ENCODE measurements at places on chromosomes 12 and 14.

GRCh38 chr14:92848887-92849286 is 54.8 kb downstream of the GOLGA5 start:
- no peak for DNase-seq

- DNase-seq, result no peak
Measured at GRCh38 chr14:69921052-69921451, 41.8 kb downstream of the SMOC1 start.

- no peak for DNase-seq
Measured at GRCh38 chr12:2845280-2845679, 10.4 kb upstream of the NRIP2 start.

- no peak for DNase-seq
Measured at GRCh38 chr12:18430425-18431048, 169.2 kb downstream of the PIK3C2G start.

DNA sequence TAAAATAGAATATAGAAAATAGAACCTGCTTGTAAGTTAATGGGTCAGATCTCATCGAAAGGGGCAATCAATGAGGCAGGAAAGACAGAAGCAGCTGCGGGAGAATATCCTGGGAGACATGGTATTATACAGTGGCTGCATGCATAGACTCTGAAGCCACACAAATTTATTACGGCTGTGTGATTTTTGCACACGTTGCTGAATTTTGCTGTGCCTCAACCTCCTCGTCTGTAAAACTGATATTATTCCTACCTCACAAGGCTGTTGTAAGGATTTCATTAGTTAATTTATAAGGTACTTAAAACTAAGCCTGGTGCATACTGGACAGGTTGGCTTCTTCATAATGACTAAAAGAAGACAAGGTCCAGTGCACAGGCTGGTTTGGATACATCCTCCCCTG is 52.3 kb downstream of the ARMH4 start:
- DNase-seq, result no peak

DNA sequence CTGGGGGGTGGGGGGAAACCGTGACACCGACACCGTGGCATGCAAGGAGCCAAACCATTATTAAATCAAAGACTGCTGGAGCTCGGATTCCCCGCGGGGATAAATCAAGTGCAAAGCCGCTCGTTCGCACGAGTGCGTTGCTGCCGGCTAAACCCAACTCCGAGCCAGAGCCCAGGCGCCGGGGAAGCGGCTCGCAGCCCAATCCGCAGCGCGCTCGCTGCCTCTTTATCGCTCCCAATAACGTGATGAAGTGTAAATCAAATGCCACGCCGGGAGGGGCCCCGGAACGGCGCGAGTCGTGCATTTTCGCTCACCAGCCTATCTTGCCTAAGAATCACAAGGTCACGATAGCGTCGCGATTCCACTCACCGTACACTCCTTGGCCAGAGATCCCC is 1.3 kb downstream of the MDGA2 start:
- no peak for DNase-seq

DNA sequence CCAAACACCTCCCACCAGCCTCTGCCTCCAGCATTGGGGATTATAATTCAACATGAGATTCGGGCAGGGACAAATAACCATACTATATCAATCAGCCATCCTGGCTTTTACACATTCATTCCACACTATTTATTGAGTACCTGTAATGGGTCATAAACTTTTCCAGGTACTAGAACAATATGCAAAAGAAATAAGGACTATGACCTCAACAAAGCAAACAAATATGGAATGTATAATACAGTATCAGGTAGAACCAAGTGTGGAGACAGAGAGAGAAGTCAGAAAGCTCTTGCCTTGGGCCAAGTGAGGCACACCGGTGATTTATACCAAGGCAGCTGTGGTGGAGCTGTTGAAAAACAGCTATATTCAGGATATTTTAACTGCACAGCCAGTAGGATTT is 116.3 kb downstream of the TSPAN8 start:
- DNase-seq, result no peak

GRCh38 chr12:53998110-53998899 is 1.7 kb upstream of the HOXC9 start:
- DNase-seq, result no peak
